ENCODE measurements at places on chromosomes 4 and X.
A peak's percentile ranks its signal among the peaks of the same experiment; 100 is the strongest.

- DNase-seq: peak; percentile 5
Observed at GRCh38 chr4:13399257-13399656, 84.9 kb downstream of the RAB28 start.

GRCh38 chr4:25797136-25797535, 65.7 kb downstream of the SEL1L3 start:
- no peak for DNase-seq

- no peak for DNase-seq
Observed at GRCh38 chr4:7171191-7171900, 21.0 kb upstream of the SORCS2 start.

- no peak for DNase-seq
Observed at GRCh38 chr4:156018383-156018782, 64.7 kb upstream of the CTSO start.

GRCh38 chr4:2785613-2786012, 7.3 kb upstream of the SH3BP2 start:
- DNase-seq: no peak

DNA sequence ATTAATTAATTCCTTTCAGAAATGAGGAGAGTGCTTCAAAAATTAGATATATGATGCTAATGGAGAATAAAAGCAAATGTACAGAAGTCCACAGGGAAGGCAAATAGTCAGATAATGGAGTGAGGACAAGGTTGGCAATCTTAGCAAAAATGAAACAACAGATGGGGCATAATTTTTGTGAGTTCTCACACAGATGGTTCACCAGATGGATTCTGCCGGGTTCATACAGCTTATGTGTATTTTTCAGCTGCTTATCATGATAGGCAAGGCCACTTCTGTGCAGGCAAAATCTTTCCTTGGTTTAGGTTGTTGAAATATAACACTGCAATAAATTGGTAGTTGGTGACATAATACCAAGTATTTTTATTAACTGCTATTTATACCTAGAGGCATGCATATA, 1539.0 kb upstream of the IGFBP7 start:
- DNase-seq: no peak

DNA sequence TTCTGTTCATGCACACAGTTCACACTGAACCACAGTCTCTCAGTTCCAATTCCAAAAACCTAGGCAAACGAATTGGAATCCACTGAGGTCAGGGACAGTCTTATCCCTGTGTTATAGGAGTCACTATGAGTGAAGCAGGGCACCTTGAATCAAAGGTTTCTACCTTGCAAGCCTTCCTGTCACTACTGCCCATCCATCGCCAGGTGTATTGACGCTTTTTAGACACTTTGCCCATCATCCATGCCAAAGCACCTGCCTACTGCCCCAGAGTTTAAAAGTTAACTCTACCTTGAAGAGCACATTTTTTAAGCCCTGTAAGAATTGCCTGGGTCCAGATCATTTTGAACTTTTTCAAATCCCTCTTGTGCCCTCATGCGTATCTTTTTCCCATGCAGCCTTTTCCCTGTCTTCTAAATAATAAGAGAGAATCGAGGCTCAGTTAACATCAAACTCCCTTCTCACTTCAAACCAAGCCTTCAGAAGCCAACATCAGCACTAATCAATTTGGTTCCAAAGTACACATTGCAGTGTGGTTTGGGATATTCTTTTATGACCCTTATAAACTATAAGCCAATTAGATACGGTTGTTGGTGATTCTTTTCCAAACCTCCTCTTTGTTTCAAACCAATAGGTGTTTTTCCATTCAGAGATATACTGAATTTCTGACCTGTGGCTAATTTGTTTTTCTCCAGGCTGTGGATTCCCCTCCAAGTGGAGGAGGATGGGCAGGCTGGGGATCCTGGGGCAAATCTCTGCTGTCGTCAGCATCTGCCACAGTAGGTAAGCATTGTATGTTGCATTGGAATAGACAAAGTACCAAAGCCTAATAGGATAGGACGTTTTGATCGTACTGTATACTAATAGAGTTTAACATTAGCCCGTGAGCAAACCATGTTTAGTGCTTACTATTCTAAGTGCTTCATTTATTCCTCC, 23.7 kb downstream of the FAM114A1 start:
- DNase-seq: no peak

DNA sequence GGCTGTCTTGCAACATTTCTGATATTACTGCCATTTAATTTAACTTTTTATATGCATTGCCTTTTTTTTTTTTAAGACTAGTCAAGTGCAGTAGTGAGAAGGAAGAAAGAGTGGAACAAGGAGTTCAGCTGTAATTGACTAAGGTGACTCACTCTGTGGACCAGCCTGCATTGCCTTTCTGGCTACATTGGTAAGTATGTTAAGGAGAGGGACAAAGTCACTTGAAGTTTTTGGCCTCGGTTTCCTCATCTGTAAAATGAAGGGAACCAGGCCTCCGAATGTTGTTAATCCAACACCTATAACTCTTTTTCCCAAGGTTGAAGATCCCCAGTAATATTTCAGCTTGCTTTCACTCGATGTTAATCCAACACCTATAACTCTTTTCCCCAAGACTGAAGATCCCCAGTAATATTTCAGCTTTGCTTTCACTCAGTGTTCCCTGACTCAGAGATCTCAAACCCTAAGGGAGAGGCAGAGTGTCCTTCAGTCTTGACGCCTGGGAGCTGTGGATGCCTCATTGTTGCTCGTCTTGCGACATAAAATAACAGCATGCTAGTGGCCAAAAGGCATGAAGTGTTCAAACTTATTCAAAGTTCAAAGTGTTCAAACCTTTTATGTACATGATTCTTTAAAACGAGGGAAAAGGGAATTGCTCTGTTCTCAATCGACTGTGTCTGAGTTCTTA, 102.0 kb downstream of the SORBS2 start:
- no peak for DNase-seq

DNA sequence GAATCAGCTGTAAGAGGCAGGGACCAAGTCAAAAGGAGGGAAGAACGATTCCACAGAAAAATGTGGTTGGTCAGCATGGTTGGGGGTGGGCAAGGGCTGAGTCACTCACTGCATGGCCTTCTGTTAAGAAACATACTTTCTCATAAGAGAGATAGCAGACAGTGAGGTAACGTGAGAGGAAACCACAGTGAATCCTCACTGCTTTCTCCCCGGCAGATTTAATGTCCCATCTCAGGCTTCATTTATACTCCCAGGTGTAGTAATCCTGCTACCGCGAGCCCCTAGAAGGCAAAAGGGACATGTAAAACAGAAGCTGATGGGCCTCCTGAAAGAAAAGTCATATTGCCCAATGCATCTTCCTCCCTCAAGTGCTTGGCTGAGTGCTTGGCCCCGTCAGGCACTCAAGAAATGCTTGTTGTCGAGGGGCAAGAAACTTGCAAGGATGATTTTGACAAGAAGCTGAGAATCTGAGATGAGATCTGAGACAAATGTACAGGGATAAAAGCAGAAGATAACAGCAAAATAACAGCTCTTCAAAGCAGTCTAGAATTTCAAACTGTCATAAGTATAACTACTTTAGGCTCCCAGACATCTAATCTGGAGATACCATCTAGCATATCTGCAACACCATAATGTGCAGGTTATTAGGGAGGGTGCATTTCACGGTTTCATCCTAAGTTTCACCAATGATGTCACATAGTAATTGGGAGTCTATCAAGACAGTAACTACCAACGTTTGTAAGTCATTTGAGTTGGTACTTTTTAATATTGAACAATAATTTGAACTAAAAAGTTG, 40.2 kb downstream of the SH3KBP1 start:
- peak; percentile 64 for DNase-seq

GRCh38 chr4:77819404-77819842, 255 bp upstream of the CNOT6L start:
- no peak for DNase-seq

- no peak for DNase-seq
Observed at GRCh38 chrX:39157796-39158195, 356.5 kb downstream of the MID1IP1 start.

DNA sequence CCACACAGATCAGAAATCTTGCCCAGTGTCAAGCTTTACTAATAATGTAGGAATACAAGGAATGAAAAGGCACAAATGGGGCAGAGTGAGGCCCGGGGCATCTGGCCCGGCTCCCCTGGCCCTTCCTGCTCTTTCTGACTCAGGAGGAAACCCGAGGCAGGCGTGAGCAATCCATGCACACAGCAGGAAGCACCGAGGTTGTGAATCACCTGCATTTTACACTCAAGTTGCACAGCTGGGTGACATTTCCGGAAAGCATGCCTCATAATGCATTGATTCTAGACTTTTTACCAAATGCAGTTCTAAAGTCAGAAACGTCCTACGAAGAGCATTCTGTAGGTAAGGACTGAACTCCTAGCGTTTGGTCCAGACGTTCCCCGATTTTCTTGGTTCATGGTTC, 38.9 kb downstream of the PRIMPOL start:
- DNase-seq: peak; percentile 47

- no peak for DNase-seq
Observed at GRCh38 chr4:10033191-10033881, 12.0 kb upstream of the SLC2A9 start.

DNA sequence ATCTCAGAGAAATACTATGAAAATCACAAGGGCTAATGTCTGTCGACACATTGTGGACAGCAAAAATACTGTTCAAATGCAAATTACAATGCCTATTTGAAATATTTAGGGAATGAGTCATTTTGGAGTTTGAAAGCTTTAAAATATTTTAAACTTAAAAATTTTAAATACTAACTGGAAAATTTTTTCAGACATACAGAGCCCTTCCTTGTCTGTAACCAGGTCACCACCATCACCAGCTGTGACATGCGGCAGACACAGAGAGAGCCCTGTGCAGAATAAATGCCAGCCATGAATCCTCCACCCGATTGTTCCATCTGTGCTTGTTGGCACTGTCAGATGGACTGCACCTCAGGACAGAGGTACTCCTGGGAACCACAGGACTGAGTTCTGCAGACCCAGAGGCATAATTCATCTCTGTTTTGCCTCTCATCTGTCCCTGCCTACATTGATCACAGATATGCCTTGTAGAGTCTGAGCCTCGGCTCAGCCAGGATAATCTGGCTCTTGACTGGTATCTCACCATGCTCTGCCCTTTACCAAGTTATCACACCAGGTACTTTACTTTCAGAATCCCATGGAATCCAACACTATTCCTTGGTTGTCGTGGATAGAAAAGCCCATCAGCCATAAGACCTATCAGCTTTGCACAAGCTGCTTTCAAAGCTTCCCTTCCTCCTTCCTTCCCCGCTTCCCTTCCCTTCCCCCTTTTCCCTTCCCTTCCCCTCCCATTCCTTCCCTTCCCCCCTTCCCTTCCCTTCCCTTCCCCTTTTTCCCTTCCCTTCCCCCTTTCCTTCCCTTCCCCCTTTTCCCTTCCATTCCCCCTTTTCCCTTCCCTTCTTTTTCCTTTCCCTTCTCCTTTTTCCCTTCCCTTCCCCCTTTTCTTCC, 67.2 kb downstream of the TBC1D9 start:
- no peak for DNase-seq

GRCh38 chrX:109967156-109967555, 35.8 kb upstream of the TMEM164 start:
- DNase-seq: no peak

DNA sequence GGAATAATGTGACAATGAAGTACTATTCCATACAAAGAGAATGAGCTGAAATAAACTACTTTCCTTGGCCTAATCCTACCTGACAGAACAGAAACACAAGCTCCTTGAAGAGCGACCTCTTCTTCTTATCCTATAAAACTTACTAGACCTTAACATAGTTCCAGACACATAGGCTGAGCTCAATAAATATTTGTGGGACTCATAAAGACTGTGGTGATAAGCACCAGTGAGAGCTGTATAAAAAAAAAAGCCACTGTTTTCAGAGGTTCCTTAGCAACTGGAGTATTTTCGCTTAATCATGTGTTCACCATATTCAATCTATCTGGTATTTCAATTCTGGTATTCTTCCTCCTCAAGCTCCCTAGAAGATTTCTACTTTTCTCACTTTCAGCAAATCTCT, 1129.6 kb downstream of the STPG2 start:
- no peak for DNase-seq

- DNase-seq: no peak
Observed at GRCh38 chrX:104108955-104109354, 3.4 kb upstream of the ZCCHC18 start.

DNA sequence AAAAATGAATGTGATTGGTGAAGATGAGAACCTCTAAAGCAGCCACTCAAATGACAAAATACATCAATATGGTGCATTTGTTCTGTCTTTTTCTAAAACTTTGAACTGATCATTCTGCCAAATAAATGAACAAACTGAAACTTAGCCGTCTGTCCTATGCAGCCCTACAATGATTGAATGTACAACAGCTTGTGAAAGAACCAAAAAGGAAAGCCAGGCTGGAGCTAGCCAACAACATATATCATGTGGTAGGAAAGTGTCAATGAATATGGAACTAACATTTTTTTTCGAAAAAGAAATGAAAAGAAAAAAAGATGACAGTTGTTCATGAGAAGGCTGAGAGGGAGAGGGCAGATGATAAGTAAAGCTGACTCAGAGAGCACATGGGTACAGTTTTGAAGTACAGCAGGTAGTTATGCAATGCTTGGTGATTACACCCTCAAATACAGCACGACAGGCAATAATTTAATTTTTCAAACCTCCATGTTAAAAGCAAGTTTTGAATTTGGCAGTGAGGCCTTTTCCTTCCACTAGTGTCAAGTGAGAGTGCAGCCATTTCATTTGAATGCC, 21.2 kb upstream of the SLC7A11 start:
- no peak for DNase-seq

- DNase-seq: no peak
Observed at GRCh38 chr4:174365018-174365587, 81.4 kb downstream of the CEP44 start.

GRCh38 chrX:74369666-74370065, 51.6 kb upstream of the SLC16A2 start:
- no peak for DNase-seq

DNA sequence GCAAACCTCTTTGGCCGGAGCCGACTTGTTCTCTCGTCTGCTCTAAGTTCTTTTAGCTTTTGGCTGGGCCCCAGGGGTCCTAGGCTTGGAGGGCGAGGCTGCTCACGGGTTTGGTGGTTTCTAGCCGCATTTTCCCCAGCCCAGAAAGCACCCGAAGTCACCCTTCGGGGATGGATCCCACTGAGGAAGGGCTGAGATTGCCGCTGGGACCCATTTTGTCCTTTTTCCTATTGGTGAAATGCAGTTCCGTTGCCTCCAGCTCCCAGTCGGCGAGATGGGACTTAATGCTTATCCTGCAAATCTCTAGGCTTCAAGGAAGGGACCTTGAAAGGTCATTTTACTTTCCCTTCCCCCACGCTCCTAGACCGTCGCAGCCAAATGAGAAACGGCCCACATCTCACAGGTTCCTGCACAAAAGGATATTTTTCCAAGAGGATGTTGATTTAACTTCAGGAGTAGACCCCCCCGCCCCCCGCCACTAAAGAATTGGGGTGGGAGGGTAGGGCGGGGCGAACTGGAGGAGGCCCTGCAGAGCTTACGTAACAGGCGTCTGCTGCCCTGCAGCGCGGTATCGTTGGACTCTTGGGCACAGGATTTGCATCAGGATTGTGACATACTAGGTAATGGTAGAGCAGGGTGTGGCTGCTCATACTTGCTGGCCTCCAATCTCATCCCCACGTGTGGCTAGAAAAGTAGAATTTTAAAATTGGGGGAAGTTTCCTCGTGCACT, 564 bp downstream of the PGK1 start:
- DNase-seq: peak; percentile 6

GRCh38 chrX:135185795-135186443, 14.7 kb upstream of the CT55 start:
- DNase-seq: peak; percentile 7

All from GM04503 (cell line).